ENCODE measurements at places on chromosomes 3 and 15.

- DNase-seq, result no peak
These were observed 8.5 kb downstream of the PLXND1 start for GRCh38 chr3:129598000-129598381.

- no peak for DNase-seq
These were observed 139.5 kb upstream of the RBMS3 start for GRCh38 chr3:29141197-29141917.

- no peak for DNase-seq
These were observed 25.2 kb downstream of the CGNL1 start for GRCh38 chr15:57401546-57401945.

GRCh38 chr3:134660046-134660441 is 9.2 kb upstream of the KY start:
- DNase-seq, result no peak

- DNase-seq, result no peak
These were observed 47.1 kb downstream of the DAPK2 start for GRCh38 chr15:63999177-63999576.

GRCh38 chr15:101016581-101016980 is 97.4 kb downstream of the LRRK1 start:
- DNase-seq, result no peak

DNA sequence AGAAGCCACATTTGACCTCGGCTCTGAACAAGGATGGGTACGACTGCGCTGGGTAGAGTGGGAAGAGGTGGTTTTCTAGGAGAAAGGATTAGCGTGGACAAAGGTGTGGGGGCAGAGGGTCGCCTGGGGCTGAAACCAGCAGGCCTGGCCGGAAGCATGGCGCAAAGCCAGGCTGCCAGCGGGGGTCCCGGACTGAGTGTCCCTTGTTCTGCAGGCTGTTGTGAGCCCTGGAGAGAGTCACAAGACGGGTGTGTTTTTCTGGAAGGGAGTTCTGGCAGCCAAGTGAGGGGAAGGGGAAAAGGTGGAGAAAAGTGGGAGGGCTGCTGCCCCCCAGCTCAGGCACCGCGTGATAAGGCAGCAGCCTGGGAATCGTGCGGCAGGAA is 98.5 kb upstream of the MEF2A start:
- peak; percentile 12 for DNase-seq

GRCh38 chr3:126685493-126685892 is 18.5 kb upstream of the CHCHD6 start:
- DNase-seq, result no peak

- no peak for DNase-seq
These were observed 868.8 kb downstream of the NTRK3 start for GRCh38 chr15:87387766-87388165.

- peak; percentile 76 for DNase-seq
These were observed 99.2 kb upstream of the TRPM1 start for GRCh38 chr15:31200735-31201151.

DNA sequence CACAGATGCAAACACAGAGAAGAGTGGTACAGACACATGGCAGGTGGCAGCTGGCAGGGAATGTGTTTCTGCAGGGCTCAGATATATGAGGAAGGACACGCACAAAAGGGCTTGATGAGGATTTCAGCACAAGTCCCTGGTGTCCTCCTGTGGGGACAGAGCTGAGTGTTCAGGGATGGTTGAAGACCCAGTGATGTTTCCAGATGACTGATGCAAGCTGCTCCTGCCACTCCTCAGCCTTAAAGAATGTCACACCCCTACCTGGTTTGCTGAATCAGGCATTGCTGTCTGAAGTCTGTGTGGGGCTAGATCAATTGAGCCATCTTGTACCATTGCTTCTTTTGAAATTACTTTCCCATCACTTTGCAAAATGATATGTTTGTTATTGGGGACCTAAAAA is 40.2 kb downstream of the TNFAIP8L3 start:
- no peak for DNase-seq

GRCh38 chr3:13654330-13655060 is 105.6 kb downstream of the FBLN2 start:
- DNase-seq, result no peak

- no peak for DNase-seq
These were observed 66.4 kb downstream of the PTPRG start for GRCh38 chr3:61627768-61628185.
